ENCODE measurements at places on chromosomes 7 and 10.
A peak's percentile ranks its signal among the peaks of the same experiment; 100 is the strongest.

- no peak for DNase-seq
Measured at GRCh38 chr7:94874036-94874785, 33.2 kb upstream of the PPP1R9A start.

DNA sequence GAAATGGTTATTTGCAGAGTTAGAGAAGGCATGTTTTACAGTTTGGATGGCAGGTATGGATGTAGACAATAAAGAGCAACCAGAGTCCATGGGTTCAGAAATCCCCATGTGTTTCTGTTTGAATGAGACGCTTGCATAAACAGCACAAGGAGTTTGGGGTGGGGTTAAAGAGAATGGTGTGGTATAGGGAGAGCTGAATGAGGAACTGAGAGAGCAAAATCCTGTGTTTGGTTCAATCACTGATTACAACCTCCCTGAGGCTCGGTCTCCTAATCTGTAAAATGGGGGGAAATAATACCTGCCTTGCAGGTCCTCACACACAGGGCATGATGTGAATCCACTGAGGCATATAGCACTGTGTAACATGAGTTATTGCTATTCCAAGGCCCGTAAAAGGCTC lies 23.7 kb downstream of the CAV1 start:
- DNase-seq: no peak

DNA sequence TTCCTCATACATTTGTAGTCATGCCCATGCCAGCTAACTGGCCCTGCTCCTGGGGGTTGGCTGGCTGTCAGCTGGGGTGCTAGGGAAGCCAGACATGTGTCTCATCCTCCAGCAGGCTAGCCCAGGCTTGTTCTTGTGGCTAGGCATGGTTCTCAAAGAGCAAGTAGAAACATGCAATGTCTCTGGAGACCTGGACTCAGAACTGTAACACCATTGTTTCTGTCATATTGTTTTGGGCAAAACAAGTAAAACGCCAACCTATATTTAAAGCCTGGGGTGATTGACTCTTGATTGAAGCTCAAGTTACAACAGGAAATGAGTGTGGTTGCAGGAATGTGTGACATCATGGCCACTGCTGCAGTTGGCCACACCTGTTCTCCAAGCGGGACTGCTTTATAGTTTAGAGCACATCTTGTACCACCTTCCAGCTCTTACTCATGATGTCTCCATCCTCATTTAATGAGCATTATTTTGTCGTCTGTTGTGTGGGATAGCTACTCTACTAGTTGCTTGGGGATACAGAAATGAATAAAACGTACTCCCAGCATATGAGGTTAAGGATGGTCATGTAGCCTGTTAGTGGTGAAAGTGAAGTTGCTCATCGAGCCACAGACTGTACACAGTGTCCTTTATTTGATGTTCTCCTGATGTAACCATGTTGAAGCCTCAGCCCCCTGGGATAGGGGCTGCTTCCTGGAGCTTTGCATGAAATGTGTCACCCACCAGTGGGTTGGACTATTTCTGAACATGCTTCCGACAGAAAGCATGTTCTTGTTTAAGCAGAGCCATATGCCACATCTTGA lies 168.4 kb downstream of the SORCS3 start:
- DNase-seq: no peak

DNA sequence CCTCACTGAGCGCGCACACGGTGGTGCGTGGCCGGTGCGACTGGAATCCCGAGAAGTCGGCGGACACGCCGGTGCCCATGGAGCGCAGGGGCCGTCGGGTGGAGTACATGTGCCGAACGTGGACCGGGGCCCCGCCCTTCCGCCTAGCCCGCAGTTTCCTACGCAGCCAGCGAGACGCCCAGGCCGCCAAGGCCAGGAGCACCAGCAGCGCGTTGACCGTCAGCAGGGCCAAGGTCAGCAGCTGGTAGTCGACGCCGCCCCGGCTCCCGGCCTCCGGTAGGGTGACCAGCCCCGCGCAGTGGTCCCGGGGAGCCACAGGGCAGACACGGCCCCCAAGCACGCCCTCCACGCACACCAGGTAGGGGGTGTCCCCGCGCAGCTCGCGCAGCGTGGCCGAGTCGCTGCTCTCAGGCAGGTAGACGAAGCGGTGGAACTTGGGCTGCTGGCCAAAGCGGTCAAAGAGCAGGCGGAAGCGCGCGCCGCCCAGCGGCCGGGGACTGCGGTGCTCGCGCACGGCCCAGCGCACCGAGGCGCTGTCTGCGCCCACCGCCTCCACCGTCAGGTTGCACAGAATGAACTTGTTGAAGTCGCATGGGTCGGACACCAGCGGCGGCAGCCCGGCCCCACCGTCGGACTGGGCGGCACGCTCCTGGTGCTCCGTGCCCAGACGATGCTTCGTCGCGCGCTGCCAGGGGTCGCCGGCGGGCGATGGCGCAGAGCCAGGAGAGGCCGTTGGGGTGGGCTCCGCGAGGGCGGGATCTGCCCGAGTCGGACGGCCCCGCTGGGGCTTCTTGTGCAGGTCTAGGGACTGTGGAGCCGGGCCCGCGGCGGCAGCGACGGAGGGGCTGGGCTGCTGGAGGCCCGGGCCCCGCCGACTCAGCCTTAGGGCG lies 2.2 kb downstream of the TRIL start:
- peak; percentile 61 for DNase-seq

GRCh38 chr10:78715435-78715834 lies 353.3 kb upstream of the ZMIZ1 start:
- DNase-seq: no peak

GRCh38 chr10:29397221-29397620 lies 108.4 kb downstream of the LYZL1 start:
- no peak for DNase-seq

GRCh38 chr7:137025469-137026175 lies 157.2 kb downstream of the CHRM2 start:
- DNase-seq: no peak

DNA sequence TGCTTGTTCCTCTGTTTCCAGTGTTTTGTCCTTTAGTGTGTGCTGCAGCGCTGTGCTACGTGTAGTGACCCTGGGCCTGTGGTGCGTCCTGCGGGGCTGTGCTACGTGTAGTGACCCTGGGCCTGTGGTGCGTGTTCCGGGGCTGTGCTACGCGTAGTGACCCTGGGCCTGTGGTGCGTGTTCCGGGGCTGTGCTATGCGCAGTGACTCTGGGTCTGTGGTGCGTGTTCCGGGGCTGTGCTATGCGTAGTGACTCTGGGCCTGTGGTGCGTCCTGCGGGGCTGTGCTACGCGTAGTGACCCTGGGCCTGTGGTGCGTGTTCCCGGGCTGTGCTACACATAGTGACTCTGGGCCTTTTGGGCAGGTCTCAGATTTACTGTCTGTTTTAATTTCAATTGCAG lies 60.1 kb downstream of the INPP5A start:
- DNase-seq: no peak

DNA sequence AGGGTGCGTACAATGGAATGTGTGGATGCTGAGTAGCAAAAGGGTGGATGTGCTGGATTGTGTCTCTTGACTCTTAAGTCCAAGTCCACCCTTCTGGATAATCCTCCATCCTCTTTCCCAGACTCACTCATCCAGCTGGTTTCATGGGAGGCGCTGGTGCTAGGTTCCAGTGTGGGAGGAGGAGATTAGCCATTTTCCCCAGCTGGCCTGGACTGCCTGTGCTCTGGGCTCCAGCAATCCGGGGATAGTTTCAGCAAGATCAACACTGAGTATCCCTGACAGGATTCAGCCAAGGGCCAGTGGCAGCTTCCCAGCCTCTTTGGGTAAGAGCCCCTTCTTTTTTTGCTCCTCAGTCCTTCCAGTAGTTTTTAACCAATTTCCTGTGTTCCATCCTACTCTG lies 21.6 kb upstream of the TRIL start:
- DNase-seq: no peak

DNA sequence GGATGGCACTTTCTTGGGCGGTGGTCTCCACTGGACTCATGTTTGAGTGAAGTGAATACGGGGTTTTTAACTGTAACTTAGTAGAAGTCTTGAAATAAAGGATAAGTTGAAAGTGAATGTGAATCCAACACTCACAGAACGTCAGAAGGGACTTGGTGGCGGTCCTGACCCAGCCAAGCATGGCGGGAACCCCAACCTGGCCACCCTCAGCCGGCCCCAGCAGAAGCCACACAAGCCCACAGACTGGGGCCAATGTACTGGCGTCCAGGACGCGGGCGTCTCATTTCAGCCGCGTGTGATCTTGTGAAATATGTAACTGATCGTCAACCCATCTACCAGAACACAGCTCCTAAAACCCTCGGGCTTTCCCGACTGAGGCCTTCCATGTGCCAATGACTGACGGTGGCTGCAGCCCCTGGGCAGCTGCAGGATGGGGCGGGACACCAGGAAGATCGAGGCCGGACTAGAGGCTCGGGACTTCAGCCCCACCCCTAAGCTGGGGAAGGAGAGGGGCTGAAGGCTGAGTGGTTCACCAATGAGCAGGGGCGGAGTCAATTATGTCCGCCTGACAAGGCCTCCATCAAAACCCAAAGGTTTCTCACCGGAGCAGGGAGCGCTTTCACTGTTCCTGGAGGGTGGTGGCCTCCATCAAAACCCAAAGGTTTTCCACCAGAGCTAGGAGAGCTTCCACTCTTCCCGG lies 161.5 kb downstream of the MAD1L1 start:
- DNase-seq: no peak

- peak; percentile 44 for DNase-seq
Measured at GRCh38 chr10:14554091-14554490, 220.6 kb downstream of the FAM107B start.

- no peak for DNase-seq
Measured at GRCh38 chr7:113996405-113996804, 77.6 kb upstream of the PPP1R3A start.

- peak; percentile 59 for DNase-seq
Measured at GRCh38 chr10:15879058-15879457, 18.8 kb upstream of the MINDY3 start.

DNA sequence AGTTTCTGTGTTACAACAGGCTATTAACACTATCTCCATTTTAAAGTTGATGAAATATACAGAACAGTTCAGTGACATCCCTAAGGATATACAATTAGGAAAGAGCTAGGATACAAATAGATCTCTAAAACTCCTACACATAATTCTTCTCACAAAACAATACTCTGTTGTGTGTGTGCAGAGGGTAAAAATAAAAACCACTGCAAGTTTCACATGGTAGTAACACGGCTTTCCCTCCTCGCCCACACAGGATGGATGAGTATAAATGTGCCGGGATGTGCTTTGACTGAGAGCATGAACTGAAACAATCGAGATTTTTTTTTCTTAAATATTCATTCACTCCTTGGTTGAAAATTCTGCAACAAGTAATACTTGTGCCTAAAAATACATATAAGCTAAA lies 131.5 kb upstream of the C1QL3 start:
- no peak for DNase-seq

DNA sequence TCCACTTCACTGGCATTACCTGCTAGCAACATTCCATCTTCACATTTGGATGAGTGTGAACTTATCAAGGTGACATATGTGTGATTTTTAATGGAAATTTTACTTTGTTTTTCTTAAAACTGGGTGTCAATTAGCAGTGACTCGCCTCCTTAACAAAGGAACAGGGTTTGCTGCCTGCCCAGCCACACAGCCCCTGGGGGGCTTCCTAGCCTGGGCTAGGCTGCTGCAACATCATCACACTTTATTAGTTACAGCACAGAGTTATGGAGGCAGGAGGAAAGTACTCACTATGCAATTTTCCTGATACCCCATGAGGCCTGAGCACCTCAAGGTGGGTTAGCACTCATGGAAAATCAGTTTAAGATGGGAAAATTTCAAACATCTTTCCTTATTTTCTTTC lies 861.3 kb downstream of the NRG3 start:
- DNase-seq: no peak

GRCh38 chr7:158001003-158001402 lies 586.6 kb downstream of the PTPRN2 start:
- no peak for DNase-seq

DNA sequence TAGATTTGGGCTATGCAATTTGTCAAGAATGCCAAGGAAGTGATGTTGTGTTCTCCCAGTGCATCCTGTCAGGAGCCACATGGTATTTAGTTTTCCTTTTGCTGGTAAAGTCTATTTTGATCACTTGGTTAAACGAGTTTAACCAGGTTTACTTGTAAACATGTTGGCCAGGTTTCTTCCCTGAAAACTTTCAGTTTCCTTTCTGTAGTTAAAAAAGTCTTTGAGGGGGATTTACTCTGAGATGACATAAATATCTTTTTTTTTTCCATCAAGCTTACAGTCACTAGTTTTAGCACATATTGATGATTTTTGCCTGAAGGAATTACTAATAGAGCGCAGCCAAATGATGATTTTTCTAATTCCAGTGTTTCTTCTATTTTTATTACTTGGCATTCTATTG lies 320.5 kb downstream of the PHF14 start:
- DNase-seq: no peak

DNA sequence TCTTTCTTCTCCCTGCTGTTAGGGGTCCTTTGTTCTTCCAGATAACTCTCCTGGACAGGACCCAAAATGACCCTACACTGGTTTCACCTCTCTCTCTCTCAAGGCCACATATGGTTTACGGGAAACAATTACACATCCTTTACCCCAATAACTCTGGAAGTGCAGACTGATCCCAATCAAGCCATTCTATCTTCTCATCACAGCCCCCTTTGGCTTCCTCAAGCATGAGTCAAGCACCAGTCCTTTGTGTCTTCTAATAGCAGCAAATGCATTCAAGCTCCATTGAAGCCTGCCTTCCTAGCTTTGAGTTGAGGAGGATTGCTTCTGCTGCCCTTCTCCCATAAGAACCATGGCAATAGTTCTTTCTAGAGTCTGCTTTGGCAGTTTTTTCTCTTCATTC lies 20.2 kb downstream of the C10orf67 start:
- no peak for DNase-seq

DNA sequence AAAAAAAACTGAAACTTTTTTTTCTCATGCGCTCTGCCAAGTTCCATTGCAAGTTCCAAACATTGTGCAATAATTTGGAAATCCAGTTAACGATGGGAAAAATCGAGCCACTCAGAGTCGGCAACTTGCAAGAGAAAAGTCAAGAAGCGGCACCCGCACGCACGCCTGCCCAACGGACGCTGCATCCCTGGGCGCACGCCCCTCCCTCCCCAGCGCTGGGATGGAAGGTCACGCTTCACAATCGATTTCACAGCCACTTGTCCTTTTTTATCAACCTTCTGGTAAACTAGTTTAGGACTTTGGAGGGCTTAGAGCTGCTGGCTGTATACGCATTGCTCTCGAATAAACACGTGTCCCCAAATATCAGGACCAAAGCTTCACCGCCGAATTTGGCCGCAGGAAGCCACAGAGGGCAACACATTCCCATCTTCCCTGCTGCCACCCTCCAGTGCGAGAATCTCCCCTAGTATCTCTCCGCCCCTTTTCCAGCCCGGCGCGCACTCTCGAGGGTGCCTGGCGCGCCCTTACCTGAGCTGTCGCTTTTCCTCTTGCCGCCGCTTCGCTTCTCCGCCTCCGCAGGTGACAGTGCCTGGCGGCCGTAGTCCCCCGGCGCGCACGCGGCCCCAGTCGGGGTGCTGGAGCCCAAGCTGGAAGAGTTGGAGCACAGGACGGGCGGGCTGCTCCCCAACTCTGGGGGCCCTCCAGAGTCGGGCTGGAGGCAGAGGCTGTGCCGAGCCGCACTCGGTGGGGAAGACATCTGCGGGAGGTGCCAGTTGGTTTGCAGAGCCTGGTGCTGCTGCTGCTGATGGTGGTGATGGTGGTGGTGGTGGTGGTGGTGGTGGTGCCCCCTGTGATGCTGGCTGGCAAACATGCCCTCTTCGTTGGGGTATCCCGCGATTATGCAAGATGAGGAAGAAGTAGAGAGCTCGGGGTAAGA lies 857 bp downstream of the MEOX2 start:
- peak; percentile 81 for DNase-seq
